ENCODE measurements at places on chromosomes 16 and 17.
A peak's percentile ranks its signal among the peaks of the same experiment; 100 is the strongest.

GRCh38 chr17:42843358-42843934 lies 934 bp upstream of the AOC2 start:
- DNase-seq = peak; percentile 5

GRCh38 chr16:6573577-6573976 lies 759.1 kb upstream of the RBFOX1 start:
- peak; percentile 36 for DNase-seq

- no peak for DNase-seq
Measured at GRCh38 chr16:53121661-53122060, 66.9 kb downstream of the CHD9 start.

DNA sequence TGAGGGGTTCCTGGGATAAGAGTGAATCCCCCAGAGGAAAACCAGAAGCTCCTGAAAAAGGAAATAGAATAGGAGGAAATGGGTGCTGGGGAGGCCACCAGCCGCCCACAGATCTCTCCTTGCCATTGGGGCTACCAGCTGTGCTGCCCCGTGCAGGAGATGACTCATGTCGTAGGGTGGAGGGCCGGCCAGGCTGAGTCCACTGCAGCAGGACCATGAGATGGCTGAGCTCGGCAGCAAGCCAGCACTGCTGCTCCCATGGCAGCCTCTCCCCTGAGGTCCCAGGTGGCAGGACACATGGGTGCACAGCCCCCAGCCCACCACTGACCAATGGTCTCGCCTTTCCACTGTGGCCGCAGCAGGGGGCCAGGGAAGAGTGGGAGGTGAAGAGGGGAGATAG lies 95.5 kb downstream of the GNAO1 start:
- DNase-seq = no peak
